ENCODE measurements at places on chromosomes 3 and 15.

GRCh38 chr3:46506526-46506925 is 8.8 kb downstream of the RTP3 start:
- DNase-seq = no peak

GRCh38 chr3:15009167-15009566 is 55.9 kb downstream of the MRPS25 start:
- peak; percentile 60 for DNase-seq

DNA sequence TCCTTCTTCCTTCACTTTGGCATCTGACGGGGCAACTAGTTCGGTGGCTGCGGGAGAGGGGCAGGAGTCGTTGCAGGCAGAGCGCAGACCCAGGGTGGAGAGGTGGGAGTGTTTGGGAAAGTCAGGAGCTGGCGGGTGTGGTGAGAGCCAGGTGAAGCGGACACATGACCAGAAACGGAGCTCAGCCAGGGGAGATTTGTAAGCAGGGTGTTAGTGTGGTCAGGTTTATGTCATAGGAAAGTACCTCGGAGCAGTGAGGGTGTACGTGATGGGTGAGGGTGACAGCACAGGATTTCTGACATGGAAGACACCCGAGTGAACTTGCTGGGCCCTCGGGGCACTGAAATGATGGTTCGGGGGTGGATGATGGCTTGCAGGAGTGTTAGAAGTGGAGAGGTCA is 247.4 kb upstream of the TPM1 start:
- DNase-seq = peak; percentile 38

GRCh38 chr15:38211811-38212210 is 40.8 kb upstream of the SPRED1 start:
- DNase-seq = no peak

DNA sequence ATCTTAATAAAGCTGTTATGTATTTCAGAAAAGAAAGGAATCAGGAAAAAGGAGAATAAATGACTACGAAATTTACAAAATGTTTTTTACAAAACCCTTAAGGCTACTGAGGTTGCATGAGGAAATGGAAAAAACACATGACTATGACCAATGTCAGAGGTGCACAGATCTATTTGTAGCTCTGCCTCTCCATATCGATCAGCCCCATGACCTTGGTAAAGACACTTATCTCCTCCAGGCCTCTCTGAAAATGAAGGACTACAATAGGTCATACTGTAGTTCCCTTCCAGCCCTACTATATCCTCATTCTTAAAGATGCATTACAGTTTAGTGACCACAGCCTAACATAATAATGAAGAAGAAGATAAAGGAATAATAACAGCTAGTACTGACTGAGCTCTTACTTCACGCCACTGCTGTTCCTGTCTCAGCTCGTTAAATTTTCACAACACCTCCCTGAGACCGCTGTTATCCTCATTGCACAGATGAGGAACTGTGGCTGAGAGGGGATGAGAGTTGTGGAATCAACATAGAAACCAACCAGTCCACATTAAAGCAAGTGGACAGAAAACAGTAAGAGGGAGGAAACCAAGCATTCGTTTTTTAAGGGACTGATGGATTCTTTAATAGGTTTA is 163.2 kb downstream of the MAGI1 start:
- no peak for DNase-seq

DNA sequence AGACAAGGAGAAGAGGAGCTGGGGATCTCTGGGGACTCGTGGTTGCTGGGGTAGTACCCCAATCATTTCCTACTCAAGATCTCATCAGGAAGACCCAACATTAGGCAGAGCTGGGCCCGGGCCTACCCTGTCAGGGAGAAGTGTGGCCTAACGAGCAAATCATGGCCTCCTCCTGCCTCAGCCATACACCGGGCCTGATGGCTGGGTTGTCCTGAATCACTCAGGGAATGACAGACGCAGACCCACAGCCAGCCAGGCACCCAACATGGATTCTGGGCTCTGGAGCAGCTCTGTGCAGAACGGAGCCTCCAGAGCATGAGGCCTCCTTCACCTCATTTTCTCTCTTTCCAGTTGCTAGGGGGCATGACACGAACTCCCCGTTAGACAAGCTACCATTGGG is 19.7 kb downstream of the ITGA11 start:
- no peak for DNase-seq

GRCh38 chr3:15439476-15439875 is 12.1 kb downstream of the EAF1 start:
- peak; percentile 22 for DNase-seq

- peak; percentile 52 for DNase-seq
These were observed 93.2 kb downstream of the CACNA2D3 start for GRCh38 chr3:54215521-54215920.

DNA sequence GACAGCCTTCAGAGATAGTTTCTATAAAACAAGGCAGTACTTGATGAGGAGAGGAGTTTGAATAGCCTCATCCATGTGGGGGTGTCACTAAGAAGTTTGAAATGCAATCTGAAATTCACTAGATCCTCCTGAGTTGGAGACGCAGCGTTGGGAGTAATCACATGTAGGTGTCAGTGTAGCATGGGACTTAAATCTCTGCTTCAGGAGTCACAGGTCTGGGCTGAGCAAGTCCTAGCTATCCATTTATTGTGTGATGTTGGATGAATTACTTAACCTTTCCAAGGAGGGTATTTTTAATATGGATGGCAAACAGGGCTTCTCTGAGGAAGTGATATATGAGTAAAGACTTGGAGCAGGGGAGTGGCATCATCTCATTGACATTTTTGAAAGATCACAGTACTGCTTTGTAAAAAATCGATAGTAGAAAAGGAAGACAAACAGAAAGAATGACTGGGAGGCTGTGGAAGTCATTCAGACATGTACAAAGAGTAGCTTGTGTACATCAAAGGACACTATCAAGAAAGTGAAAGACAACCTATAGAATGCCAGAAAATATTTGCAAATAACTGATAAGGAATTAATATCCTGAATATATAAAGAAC is 17.1 kb downstream of the CP start:
- no peak for DNase-seq

DNA sequence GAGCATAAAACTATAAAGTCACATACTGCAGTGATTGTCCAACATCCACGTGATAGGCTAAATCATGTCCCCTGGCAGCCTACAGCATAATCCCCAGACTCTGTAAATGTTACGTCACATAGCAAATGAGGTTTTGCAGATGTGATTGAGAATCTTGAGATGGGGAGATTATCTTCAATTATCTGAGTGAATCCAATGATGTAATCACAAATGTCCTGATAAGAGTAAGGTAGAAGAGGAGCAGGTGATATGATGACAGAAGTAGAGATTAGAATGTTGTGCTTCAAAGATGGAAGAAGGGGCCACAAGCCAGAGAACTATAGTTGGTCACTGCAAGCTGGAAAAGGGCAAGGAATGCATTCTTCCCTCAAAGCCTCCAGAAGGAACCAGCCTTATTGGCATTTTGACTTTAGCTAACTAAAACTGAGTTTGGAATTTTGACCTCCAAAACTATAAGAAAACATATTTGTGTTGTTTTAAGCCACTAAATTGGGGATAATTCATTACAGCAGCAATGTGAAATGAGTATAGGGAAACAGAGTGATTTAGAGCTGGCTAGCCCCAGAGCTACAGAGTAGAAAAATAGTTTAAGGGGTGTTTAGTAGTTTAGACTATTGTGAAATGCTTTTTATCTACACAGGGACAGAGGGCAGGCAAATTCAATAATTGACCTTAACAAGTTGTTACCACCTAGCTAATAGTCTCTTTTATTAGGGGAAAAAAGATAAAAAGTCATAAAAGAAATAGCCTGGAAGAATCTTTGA is 15.2 kb downstream of the SLC2A2 start:
- DNase-seq = no peak

DNA sequence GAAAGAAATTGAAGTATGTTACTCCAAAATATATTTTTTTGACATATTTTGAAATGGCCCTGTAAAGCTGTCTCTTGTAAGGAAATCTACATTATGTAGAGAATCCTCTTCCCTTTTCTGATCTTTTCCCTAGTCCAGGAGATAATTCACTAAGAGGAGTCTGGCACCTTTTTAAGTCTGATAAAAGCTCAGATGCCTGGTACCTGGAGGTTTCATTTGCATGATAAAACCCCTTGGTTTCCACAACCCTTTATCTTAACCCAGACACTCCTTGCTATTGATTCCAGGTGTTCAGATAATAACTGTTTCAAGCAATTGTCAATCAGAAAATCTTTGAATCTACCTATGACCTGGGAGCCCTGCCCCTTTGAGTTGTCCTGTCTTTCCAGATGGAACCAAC is 26.5 kb downstream of the FGF12 start:
- DNase-seq = no peak

DNA sequence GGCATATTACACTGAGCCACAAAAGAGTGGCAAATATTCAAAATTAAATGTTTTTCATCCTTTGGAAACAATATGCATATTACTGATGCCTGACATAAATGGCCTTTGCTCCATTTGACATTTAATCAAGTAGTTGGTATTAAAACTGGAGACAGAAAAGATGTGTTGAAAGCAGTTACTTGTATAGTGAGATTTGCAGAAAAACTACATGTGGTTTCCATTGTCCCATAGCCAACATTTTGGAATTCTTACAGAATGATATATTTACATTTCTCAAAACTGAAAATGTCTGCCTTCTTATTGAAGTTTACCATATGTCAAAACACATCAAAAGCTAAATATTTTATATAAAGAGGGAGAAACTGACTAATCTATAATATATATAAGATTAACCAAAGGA is 21.6 kb downstream of the SHOX2 start:
- DNase-seq = no peak

DNA sequence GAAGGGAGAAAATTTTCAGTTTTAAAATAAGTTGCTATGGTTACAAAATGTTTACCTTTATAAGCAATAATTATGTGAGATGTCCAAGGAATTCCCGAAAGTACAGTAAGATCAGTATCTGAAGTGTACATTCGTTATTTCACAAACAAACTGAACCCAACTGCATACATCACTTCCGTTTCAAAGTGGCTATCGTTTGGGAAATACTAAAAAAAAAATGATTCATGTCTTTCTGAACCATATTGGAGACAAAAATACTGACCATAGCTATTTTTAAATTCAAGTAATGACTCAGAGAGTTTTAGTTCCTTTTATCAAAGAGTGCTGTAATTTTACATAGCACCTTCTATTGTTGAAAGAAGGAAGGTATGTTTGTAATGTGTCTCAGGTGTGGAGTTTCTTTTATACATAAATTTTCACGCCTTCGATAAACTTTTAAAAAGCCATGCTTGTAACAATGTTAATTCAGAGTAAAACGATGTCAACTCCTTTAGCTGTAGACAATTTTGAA is 8.0 kb upstream of the ANKRD28 start:
- peak; percentile 5 for DNase-seq

DNA sequence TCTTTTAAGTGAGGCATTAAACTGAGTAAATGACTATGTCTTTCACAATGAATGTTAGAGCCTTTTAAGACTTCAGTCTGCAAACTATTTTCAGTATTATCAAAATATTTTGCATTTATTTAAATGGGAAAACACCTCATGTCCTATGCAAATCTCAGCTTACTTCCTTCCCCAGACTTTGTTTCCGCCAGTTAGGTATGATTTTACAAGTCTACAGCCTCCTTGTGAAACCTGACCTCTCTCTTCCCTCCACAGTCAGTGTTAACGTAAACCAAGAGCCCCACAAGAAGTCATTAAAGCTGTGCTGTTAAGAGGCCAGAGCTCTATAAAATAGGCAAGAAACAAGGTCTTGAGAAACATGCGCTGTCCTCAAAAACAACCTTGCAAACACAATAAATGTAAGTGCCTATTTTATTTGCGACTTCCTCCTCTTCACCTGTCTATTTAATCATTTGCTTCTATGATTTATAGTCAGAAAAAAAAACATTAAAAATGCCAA is 48.3 kb downstream of the PRTG start:
- peak; percentile 7 for DNase-seq
